ENCODE measurements at places on chromosomes 3 and 15.

DNA sequence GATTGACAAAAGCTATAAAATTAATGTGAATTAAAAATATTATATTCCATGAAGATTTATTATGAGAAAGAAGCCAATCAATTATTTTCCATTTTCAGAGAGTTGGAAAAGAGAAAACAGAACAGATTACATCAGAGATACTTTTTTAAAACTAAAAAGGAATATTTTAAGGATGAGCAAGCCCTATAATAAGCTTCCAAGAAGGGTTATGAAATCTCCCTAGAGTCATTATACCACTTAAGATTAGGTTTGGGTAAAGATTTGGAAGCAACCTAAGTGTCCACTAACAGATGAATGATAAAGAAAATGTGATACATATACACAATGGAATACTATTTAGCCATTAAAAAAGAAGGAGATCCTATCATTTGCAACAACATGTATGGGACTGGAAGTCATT lies 51.6 kb upstream of the FSIP1 start:
- no peak for DNase-seq

DNA sequence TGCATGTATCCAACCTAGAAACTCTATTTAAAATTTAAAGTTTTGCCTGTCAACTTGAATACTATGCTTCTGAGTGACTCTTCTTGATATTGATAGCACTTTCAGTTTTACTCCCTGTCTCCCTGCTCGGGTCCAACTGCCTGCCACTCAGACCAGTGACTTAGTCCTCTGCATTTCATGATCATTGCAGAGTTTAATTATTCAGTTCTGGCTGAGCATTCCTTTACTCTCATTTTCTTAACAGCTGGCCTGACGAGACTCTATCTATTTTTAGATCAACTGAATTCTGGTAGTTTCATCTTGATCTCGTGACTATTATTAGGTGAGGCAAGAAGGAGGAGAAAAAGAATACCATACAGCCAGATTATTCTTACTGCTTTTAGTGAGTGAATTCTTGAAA lies 617.4 kb downstream of the SI start:
- no peak for DNase-seq

DNA sequence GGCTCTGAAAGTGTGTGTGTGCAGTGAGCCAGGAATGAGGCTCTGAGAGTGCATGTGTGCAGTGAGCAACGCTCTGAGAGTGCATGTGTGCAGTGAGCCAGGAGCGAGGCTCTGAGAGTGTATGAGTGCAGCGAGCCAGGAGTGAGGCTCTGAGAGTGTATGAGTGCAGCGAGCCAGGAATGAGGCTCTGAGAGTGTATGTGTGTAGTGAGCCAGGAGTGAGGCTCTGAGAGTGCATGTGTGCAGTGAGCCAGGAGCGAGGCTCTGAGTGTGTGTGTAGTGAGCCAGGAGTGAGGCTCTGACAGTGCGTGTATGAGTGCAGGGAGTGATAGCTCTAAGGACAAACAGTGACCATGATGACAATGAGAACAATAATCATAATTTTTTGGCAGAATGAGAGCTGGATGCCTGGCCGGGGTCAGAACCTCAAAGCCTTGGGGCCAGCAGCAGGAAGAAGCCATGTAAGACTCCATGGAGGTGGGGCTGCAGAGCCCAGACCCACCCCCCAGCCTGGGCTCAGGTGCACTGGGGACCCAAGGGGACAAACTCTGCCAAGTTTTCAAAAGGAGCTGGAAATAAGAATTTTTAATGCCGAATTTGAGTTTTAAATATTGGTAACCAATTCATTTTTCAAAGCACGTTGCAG lies 85.7 kb upstream of the PRR20G start:
- no peak for DNase-seq

DNA sequence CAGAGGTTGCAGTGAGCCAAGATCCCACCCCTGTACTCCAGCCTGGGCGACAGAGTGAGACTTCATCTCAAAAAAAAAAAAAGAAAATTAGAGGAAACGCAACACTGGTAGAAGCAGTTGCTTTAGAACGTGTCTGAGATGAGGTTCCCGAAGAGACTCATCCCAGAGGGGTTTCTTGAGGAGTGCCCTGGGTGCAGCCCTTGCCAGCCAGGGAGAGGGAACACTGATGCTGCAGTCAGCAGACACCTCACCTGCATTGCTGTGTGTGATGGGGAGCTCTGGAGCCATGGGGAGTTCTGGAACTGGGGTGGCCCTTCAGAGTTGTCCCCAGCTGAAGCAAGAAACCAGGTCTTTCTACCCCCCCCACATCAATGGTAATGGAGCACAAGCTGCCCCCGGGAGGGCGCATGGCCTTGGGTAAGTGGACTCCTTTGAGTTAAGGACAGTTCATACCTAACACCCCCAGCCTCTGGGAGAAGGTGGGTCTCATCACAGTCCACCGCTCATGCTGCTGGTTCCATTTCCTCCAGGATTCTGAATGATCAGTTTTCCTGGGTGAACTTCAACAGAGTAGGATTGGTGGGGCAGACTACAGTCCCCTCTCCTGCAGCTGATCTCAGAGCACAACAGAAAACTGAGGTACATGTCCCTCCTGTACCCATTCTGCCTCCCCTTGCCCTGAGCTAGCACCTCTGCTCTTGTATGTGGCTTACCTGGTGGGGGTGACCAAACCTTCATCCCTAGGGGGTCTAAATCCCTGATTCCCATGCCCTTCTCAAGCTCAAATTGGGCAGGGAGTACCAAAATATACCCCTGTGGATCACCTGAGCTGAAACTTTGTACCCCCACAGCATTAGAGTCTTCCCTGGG lies 18.7 kb upstream of the LRRC2 start:
- DNase-seq, result no peak

DNA sequence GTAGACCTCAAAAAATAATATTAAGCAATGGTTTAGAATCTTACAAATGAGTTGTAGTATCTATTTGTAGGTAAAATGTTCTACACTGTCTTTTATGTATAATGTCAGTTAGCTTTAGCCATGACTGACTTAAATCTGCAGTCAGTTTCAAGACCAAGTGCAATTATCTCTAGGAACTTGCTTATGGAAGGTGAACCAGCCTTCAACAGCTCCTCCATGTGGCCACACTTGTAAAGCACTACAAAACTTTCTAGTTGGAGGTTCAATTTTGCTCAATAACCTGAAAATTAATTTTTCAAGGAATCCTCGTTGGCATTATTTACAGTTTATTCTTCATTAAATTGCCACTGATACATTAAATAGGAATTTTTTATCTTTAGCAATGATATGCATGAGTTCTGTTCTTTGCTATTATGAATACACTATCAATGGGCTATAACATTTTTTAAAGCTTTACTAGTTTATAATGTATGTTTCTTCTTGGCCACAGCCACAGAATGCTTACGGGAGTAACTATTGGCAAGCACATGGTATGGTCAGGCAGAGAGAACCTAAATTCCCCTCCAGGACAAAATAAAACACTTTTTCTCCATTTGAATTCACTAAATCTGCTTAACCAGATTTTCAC lies 315.3 kb upstream of the UBE2E2 start:
- no peak for DNase-seq

DNA sequence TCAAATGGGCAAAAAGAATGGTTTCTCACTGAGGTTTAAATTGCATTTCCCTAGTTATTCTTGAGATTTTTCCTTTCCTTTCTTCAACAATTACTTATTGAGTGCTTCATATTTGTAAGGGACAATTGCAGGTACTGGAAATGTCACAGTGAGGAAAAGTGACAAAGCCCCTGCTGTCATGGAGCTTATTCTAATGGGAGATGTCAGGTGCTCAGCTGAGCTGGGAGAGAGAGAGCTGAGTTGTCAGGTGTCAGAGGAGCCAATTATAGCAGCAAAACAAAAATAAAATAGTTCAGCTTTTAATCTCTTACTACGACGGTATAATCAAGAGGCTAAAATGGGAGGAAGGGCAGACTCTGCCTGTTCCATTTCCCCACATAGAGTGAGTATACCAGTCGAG lies 42.0 kb downstream of the CD86 start:
- DNase-seq, result no peak

GRCh38 chr15:38024293-38025091 lies 90.1 kb downstream of the TMCO5A start:
- DNase-seq, result no peak

- no peak for DNase-seq
Observed at GRCh38 chr15:63109920-63110319, 11.7 kb upstream of the LACTB start.

DNA sequence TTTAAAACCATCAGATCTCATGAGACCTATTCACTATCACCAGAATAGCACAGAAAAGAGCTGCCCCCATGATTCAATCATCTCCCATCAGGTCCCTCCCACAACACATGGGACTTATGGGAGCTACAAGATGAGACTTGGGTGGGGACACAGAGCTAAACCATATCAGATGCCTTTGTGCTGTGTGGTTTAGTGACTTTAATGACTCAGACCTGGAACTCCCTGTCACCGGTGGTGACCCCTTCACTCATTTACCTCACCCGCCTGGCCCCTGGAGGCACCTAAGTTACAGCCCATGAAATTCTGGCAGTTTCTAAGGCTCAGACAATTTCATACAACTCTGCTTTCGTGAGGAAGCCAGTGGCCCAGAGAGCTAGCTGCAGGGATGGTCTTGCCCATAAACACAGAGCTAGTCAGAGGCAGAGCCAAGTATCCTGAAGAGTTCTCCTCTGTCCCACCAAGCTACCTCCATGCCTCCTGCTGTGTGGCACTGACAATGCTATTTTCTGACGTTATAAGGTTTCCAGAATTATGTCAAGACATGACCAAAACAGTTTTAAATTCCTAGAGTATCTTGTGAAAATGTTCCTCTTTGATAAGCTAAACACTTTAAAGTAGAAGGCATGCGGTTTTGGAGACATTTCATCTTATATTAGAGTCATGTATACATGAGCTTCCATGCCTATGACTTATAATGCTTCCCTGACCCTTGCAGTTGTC lies 231.1 kb upstream of the IL12A start:
- DNase-seq, result no peak

DNA sequence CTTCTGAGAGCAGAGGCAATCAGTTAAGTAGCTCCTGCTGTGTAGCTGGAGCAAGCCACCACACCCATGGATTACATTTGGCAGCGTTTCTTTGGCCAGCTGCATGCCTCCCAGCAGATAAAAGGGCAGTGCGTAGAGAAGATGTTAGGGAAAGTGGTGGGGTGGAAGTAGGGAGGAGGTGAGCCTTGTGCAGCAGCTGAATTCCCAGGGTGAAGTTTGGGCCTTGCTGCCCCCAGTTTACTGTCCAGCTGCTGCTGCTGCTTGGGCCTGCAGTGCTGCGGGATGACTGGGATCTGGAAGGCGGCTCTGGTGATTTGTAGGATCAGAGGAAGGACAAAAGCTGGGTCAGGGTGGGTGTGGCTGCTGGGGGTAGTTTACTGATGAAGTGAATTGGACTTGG lies 318.7 kb upstream of the C2CD4B start:
- DNase-seq, result no peak

DNA sequence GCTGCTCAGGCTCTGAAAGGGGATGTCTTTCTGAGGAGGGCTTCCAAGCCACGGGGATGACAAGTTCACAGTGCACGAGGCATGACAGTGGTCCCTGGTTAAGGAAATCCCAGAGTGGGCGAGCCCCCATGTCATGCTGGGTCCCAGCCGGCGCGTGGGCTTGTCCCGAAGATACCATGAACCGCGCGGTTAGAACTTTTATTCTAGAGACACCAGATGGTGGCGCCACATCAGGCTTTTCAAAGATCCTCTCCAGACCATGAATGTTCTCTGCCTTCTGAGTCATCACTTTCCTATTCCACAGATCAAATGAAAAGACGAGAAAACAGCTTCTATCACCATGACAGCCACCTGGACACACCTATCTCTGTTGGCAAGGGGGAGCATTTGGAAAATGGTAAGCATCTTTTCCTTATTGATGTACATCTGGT lies 227.8 kb upstream of the LYSMD4 start:
- DNase-seq, result no peak

DNA sequence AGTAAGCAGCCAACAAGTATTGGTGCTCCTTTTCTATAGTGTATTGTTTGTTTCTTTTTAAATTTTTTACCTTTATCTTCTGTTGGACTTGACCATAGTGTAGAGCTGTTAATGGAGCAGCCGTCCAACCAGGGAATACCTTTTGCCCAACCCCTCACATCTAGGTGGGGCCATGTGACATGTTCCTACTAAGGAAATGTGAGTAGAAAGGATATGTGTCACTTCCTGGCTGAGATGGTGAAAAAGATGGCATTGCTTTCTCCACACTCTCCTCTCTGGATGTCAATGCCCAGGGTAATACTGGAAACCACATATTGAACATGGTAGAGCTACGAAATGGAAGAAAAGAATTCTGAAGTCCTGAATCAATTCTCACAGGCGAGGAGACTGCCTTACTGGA lies 218.8 kb downstream of the TBL1XR1 start:
- DNase-seq, result no peak

DNA sequence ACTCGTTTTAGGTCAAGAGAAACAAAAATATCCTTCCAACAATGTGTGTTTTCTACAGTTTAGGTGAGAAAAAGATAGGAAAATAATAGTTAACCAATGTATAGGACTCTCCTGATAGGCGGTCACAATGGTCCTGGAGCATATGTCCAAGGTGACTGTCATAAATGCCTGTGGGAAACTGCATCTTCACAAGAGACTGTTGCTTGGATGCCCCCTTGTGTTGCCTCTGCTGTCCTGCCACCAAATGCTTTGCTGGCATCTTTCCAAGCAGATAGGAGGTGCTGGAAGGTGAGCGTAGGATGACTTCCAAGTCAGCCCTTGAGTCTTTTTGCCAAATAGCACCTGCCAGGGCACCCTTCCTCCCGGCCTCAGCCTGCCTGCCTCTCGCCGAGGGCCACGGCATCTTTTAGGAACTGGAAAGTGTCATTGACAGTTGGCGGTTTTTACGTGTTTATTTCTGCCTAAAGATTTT lies 24.1 kb upstream of the SACM1L start:
- DNase-seq, result no peak
